CD4-positive, alpha-beta T cell treated with Interferon gamma for 1 hour (primary cell): ENCODE measurements at places on chromosomes 12 and 14.

DNA sequence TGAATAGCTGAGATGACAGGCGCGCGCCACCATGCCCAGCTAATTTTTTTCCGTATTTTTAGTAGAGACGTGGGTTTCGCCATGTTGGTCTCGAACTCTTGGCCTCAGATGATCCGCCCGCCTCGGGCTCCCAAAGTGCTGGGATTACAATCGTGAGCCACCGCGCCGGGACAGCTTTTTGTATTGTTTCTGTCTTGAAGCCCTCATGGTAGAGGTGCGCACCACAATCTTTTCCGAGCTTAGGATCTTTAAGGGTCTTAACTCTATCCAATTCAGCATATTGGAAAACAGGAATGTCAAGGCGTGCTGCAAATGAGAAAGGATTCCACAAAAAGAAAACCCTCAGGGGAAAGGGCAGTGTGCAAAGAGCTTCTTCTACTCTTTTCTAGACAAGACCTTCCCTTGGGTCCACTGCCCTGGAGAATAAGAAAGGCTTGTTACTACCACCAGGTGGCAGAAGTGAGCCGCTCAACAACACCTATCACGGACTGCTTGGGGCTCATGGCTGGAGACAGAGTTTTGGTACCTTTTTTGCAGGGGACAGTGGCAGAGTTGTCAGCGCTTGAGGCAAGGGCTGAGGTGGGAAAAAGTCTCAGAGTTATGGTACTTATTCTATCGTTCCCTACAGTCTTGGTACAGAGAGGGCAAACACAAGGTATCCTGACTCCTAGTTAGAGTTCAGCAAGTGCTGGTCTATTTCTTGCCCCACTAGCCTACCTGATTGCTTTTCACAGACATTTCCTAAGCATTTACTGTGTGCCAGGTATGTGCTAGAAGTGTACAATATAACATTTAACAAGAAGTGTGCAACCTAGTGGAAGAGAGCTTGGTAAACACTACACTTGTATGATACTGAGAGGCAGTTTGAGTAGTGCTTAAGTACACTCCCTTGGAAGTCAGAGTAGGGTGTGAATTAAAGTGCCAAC is 16.4 kb upstream of the SP7 start:
- peak; percentile 81 for DNase-seq

- no peak for DNase-seq
These were observed 235.1 kb upstream of the LRIG3 start for GRCh38 chr12:59155448-59155847.

- no peak for DNase-seq
These were observed 769 bp downstream of the EXOC3L4 start for GRCh38 chr14:103095210-103095778.

DNA sequence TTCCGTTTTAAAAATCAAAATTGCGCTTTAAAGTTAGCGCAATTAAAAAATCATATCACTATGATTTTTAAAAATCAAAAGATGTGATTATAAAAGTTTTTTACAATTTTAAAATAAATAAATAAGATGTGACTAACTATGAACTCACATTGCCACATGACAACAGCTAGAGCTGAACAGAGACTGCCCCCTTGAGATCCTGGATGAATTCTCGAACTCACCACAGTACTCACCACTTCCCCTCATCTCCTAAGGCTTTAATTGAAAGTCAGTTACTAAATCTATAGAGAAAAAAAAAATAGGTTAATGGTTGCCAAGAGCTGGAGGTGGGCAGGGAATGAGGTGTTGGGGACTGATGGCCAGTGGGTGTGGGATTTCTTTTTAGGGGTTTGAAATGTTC is 384.2 kb downstream of the ZFP36L1 start:
- DNase-seq, result peak; percentile 21

DNA sequence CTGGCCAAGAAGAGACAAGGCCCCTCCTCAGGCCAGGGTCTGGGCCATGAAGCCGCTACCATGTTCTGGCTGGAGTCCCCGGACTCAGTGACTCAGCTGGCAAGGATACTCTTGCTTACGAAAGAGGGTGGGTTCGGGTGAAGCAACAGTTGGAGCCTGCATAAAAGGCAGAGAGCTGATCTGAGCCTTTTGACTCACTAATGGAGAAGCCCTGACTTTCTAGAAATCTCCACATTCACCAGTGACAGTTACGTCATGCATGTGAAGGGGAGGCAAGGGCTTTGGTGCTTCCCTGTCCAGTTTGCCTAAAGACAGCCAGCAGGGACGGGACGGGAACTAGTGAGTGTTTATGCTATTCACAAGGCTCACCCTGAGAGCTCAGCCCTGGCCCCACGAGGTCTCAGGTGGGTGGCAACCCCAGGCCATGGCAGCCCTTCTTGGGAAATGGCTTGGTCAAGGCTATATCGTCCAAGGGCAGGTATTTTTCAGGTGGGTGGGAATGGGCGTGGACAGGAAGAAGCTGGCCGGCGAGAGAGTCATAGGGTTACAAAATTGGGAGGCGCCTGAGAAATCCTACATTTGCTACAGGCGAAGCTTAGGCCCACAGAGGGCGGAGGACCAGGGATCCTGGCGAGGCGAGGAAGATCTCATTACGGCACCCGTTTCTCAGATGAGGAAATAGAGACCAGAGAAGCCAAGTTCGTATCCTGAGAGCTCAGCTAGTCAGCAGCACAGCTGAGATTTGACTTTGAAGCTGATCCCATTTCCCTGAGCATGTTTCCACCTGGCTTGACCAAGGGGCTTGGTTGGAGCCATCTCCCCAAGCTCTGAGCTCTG is 314.6 kb downstream of the BCL11B start:
- peak; percentile 62 for DNase-seq

- no peak for DNase-seq
These were observed 150.0 kb upstream of the SYT10 start for GRCh38 chr12:33589576-33590114.

- no peak for DNase-seq
These were observed 26.6 kb downstream of the ZNF410 start for GRCh38 chr14:73913256-73913655.

DNA sequence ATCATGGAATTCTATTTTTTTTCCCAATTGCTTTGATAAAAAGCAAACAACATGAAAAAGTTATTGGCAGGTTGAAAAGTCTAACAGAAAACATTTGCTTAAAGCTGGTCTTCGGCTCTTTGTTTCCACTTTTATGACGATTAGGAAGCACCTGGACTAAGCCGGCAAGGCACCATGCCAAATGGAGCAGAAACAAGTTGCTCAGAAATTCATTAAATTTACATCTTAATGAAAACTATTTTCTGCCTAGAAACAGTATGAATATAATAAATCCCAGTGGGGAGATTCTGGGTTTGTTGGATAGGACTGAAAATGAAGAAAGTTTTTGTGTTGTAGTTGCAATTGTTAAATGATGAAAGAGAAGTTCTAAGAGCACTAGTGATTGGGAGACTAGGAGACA is 51.4 kb upstream of the OR9K2 start:
- no peak for DNase-seq

GRCh38 chr14:50854521-50854920 is 17.3 kb upstream of the ABHD12B start:
- no peak for DNase-seq

DNA sequence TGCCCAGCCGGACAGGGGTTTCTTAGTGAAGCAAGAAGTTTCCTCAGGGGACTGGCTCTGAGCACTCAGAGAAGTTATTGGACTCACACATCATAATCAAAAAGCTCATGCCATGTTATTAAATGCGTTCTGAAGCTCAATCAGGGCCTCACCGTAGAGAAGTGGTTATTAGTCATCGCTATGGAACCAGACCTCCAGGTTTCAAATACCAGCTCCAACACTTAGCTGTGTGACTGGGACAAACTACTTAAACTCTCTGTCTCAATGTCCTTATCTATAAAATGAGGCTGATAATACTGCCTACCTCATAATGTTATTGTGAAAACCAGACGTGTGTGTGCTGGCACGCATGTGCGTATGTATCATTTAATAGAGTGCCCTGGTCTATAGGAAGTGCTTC is 7.3 kb downstream of the STAT6 start:
- DNase-seq, result no peak

DNA sequence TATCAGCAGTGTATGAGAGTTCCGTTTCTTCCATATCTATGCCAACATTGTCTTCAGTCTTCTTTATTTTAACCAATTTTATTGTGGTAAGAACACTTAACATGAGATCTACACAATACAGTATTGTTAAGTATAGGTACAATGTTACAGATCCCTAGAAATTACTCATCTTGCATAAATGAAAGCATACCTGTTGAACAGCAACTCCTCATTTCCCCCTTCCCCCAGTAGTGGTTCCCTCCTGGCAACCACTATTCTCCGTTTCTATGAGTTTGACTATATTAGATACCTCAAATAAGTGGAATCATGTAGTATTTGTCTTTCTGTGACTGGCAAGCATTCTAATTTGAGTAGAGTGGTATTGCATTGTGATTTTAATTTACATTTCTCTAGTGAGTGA is 150.5 kb downstream of the CRADD start:
- DNase-seq, result no peak

DNA sequence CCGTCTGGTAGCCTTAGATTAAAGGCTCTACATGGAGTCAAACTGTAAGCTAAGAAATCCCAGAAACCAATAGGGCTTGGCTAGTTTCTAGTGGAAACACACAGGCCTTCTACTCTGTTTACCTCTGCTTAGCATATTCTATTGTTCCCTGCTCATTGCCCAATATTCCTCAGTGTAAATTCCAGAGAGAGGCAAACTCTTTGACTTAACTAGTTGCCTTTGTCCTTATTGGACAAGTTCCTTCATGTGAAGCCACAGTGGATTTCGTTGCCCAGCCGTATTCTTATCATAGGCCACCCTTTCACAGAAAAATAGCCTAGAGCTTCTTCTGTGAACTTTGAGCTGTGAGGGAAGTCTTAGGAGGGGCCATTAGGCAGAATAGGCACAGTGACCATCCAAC is 186.1 kb downstream of the PLCZ1 start:
- DNase-seq, result no peak

DNA sequence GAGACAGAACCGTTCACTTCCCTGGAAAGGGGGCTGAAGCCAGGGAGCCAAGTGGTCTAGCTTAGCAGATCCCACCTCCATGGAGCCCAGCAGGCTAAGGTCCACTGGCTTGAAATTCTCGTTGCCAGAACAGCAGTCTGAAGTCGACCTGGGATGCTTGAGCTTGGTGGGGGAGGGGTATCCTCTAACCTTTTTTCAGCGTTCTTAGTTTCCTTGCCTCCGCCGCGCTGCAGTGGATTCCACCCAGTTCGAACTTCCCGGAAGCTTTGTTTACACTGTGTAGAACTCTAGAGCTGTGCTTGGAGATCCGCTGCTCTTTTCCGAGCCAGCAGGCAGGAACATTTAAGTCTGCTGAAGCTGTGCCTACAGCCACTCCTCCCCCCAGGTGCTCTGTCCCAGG is 45.2 kb upstream of the FKBP4 start:
- no peak for DNase-seq

- DNase-seq, result no peak
These were observed 66.3 kb downstream of the CKB start for GRCh38 chr14:103456167-103456835.

DNA sequence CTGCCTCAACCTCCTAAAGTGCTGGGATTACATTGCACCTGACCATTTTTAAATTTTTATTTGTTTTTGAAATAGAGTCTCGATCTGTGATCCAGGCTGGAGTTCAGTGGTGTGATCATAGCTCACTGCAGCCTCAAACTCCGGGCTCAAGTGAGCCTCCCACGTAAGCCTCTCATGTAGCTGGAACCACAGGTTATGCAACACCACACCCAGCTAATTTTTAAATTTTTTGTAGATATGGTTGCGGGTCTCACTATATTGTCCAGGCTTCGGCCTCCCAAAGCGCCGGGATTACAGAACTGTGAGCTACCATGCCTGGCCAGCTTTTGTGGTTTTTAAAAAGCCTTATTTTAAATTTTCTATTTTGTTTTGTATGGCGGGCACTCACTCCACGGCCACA is 2.2 kb upstream of the DRAM1 start:
- no peak for DNase-seq

GRCh38 chr12:32115404-32116104 is 8.9 kb downstream of the BICD1 start:
- no peak for DNase-seq

DNA sequence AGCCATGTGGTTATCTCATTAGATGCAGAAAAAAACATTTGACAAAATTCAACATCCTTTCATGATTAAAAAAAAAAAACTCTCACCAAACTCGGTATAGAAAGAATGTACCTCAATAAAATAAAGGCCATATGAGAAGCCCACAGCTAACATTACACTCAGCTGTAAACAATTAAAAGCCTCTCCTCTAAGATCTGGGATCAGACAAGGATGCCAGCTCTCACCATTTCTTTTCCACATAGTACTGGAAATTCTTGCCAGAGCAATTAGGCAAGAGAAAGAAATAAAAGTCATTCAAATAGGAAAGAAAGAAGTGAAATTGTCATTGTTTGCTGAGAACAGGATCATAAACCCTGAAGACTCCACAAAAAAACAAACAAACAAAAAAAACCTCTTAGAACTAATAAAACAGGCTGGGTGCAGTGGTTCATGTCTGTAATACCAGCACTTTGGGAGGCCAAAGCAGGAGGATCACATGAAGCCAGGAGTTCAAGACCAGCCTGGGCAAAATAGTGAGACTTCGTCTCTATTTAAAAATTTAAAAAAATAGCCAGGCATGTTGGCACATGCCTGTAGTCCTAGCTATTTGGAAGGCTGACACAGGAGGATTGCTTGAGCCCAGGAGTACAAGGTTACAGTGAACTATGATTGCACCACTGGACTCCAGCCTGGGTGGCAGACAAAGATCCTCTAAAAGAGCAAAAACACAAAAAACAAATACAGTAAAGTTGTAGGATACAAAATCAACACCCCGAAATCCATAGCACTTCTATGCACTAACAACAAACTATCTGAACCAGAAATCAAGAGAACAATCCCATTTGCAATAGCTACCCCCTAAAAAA is 114.4 kb downstream of the FOXA1 start:
- no peak for DNase-seq

DNA sequence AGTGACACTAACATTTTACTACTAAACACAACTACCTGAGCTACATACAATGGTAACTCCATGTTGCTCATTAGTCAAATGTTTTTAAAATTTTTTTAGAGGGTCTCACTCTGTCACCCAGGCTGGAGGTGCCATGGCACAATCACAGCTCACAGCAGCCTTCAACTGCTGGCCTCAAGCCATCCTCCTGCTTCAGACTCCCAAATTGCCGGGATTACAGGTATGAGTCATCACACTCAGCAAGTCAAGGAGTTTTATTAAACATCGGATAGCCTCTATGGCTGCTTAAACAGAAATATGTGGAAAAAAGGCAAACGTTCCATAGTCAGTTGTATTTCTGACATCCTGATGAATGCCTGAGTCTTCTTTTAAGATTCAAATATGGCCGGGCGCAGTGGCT is 11.1 kb upstream of the NPFF start:
- no peak for DNase-seq

GRCh38 chr12:93109551-93110203 is 180.6 kb upstream of the EEA1 start:
- no peak for DNase-seq
